Suppressor macrophage treated with lipopolysaccharide for 1 hour (primary cell): ENCODE measurements at places on chromosomes 3 and 15.

DNA sequence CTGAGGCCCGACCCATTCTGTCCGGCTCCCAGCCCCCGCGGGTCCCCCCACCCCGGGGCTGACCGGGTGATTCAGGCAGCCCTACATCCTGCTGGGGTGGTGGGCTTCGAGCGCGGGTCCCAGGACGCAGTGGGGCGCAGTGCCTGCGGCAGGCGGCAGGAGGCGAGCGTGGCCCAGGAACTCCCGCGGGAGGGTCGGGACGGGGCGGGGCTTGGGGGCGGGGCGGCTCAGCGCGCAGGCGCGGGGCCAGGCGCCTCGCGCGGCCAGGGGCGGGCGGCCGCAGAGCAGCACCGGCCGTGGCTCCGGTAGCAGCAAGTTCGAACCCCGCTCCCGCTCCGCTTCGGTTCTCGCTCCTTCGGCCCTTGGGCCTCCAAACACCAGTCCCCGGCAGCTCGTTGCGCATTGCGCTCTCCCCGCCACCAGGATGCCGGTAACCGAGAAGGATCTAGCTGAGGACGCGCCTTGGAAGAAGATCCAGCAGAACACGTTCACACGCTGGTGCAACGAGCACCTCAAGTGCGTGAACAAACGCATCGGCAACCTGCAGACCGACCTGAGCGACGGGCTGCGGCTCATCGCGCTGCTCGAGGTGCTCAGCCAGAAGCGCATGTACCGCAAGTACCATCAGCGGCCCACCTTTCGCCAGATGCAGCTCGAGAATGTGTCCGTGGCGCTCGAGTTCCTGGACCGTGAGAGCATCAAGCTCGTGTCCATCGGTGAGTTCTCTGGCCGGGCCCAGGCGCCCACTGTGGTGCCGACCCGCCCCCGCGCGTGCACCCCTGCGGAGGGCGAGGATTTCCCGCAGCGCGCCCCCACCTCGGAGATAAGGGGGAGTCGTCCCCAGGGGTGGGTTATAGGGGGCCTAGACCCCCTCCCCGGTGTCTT is at the start of gene FLNB:
TSS of gene FLNB (plus strand) at position 282 of the 885 bp plus-strand sequence. CDS start at position 425, 143 bp downstream.
- DNase-seq = peak; percentile 96

GRCh38 chr15:65796610-65797078 is 4.6 kb upstream of the DENND4A start:
- peak; percentile 63 for DNase-seq

- peak; percentile 45 for DNase-seq
These were observed 1.3 kb downstream of the FEM1B start for GRCh38 chr15:68278595-68279405.

- peak; percentile 67 for DNase-seq
These were observed 111.6 kb downstream of the RAB11A start for GRCh38 chr15:65980824-65981456.

DNA sequence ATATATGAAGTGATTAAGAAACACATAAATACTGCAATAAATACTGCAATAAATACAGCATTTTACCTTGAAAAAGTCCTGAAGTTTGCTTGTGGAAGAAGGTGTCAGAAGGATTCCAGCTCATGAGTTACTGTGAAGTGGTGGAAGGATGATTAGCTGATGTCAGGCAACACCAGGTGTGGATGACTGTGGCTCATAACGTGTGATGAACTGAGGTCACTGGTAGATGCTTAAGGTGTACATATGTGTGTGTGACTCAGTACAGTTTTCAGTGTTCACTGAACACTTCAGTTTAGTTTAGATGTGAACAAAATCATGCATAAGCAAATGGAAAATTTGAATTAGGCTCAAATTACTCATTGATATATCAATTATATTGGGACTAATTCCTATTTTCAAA is 1045.0 kb downstream of the NTRK3 start:
- DNase-seq = no peak

- no peak for DNase-seq
These were observed 791.2 kb downstream of the GBE1 start for GRCh38 chr3:80970292-80970691.

- DNase-seq = no peak
These were observed 8.4 kb downstream of the SLC6A11 start for GRCh38 chr3:10824468-10824867.
